ENCODE measurements at places on chromosomes 16 and 17.

GRCh38 chr16:3971706-3972105 lies 91.2 kb upstream of the CREBBP start:
- no peak for DNase-seq

DNA sequence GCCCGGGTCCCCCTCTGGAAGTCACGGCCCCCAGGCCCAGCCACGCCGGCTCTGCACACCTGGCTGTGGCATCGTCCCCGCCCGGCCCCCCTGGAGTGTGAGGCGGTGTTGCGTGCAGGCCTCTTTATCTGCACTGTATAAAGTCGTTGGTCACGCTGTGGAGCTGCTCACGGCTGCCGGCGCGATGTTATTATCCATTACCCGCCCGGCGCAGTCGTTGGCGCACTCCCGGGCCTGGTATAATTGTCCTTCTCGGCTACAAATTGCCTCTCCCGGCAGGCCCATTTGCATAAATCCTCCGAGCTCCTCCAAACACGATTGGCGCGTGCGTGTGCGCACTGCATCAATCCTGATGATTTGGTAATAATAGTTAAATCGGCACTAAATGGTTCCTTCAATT lies 57.8 kb downstream of the BAHCC1 start:
- no peak for DNase-seq

DNA sequence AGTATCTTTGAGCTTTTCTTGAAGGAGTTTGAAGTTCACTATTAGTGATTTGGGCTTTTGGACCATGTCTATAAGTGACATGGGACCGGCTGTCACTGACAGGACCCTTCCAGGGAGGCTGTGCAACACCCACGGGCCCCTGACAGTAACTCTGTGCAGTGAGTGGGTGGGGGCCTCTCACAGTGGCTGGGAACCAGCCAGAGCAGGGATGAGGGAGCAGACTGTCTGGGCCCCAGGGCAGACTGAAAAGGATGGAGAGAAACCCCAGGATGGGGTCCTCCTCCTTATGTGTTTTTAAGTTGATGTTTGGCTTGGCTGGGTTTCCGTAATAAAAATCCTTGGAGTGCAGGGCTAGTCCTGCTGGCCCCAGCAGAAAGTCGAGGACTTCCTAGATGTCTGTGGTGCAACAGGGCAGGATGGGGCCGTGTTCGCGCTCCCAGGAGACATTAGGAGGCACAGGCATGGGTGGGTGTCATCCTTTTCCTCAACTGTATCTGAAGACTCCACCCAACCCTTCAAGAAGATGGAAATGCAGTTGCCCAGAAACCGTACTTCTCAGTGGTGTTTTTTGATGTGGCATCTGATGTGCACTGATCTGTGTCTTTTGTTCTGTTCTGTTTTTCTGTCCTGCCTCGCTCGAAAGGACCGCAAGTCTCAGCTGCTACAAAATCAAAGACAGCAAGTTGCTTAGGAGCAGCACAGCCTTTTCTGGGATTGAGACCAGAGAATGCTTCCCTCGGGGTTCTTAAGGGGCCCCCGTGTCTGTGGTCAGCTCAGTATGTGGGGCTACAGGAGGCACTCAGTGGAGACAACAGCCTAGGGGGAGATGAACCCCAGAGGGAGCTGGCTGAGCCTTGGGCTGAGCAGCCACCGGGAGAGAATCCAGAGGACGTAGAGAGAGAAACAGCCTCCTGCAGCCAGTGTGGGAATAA lies 24.2 kb downstream of the PLD6 start:
- no peak for DNase-seq

GRCh38 chr16:47600376-47600775 lies 139.2 kb downstream of the PHKB start:
- DNase-seq: no peak

GRCh38 chr16:46793841-46794240 lies 37.1 kb downstream of the C16orf87 start:
- DNase-seq: no peak

- DNase-seq: no peak
Measured at GRCh38 chr16:53768593-53768992, 64.6 kb downstream of the FTO start.
